ENCODE measurements at places on chromosomes 11 and 22. TPM values are rescaled to one million over a fixed set of nuclear protein-coding genes. Genes with fewer than 3 reads are reported as not detected.

GRCh38 chr11:10328314-10329098, 23.6 kb downstream of the ADM start:
- H3K36me3 ChIP-seq: no peaks in the 10 kb centered on the region
- H3K27me3 ChIP-seq: no peaks in the 10 kb centered on the region
- no peaks in the 10 kb centered on the region for H3K4me1 ChIP-seq
- no peak overlapping the region for H3K27ac ChIP-seq
- DNase-seq: no peak

DNA sequence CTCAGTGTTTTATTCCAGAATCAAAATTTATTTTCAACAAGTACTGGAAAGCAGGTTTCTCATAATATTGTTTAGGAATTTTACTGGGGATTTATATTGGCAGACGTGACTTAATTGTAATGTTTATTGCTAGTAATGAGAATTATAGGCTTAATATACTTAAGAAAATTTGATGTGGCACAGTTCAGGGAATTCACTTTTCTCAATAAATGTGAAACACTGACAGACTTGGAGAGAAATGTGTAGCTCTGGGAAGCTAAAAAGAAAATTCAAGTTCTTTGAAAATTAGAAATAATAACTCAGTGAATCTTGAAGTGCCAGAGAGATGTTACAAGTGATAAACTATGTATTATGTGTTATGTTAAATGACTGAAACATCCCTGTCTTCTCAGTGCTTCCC, at the start of gene OR51F2:
Gene OR51F2, plus strand, starts transcription at position 301 of the 400 bp plus-strand sequence. CDS start 101 bp downstream, outside the sequence.
- H3K4me3 ChIP-seq: no peak within 1 kb of the TSS
- no peak for DNase-seq
- H3K27me3 ChIP-seq: no peaks in the 10 kb centered on the region
- H3K36me3 ChIP-seq: no peaks in the 10 kb centered on the region

The MMP1 gene
- total RNA-seq: not detected

GRCh38 chr11:130405428-130405827, 23.0 kb downstream of the ADAMTS8 start:
- H3K4me1 ChIP-seq: peaks cover 6% of the 10 kb centered on the region
- no peak overlapping the region for H3K4me3 ChIP-seq
- DNase-seq: no peak
- H3K27me3 ChIP-seq: no peaks in the 10 kb centered on the region

DNA sequence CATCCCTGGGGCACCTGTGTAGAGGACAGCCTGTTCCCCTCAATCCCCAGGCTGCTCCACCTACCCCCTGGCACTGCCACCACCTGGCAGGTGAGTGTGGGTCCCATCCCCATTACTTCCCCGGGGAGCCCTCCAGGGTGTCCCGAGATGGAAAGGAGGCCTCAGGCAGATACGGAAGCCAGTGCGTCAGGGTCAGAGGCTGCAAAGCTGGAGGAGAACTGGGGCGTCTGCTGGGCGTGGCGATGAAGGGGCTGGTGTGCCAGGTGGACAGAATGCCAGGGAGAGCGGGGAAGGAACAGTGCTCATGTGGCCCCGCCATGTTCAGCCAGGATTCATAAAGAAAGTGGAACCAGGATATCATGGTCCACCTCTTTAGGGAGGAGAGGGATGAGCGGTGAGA, 7.8 kb downstream of the YPEL1 start:
- no peak overlapping the region for H3K4me3 ChIP-seq
- H3K27me3 ChIP-seq: no peaks in the 10 kb centered on the region
- H3K36me3 ChIP-seq: no peaks in the 10 kb centered on the region
- DNase-seq: no peak
- H3K27ac ChIP-seq: no peak overlapping the region
- H3K4me1 ChIP-seq: no peaks in the 10 kb centered on the region

The MRPL23 gene
- total RNA-seq: 171 TPM

DNA sequence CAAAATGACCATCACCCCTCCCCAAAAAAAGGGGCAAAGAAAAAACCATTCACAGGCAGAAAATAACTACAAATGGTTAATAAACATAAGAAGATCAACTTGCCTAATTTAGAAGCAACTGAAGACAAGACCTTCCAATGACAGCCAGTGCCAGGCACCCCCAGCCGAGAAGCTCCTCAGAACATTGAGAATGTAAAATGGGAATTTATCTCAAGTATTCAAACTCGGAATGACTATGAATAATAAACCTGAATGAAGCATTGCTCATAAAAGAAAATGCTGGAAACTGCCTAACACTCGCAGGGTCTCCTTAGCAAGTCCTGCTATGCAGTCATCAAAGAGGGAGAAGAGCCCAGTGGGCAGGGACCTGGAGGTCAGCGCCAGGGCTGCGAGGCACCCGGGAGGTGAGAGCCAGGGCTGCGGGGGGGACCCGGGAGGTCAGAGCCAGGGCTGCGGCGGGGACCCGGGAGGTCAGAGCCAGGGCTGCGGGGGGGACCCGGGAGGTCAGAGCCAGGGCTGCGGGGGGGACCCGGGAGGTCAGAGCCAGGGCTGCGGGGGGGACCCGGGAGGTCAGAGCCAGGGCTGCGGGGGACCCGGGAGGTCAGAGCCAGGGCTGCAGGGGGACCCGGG, 23.2 kb upstream of the MOB2 start:
- no peak overlapping the region for H3K27ac ChIP-seq
- H3K4me1 ChIP-seq: peaks cover 2% of the 10 kb centered on the region
- no peak overlapping the region for H3K4me3 ChIP-seq
- no peaks in the 10 kb centered on the region for H3K27me3 ChIP-seq

The MS4A7 gene
- total RNA-seq: 39.0 TPM

The GNG3 gene
- total RNA-seq: not detected

GRCh38 chr11:2194877-2195755, 23.5 kb upstream of the TH start:
- no peaks in the 10 kb centered on the region for H3K4me1 ChIP-seq
- no peak overlapping the region for H3K4me3 ChIP-seq
- H3K36me3 ChIP-seq: no peaks in the 10 kb centered on the region
- H3K27ac ChIP-seq: no peak overlapping the region
- H3K27me3 ChIP-seq: peaks cover 5% of the 10 kb centered on the region
- DNase-seq: no peak

- no peak overlapping the region for H3K27ac ChIP-seq
- H3K4me1 ChIP-seq: no peaks in the 10 kb centered on the region
- H3K36me3 ChIP-seq: no peaks in the 10 kb centered on the region
- H3K27me3 ChIP-seq: no peaks in the 10 kb centered on the region
- no peak for DNase-seq
- H3K4me3 ChIP-seq: no peak overlapping the region
Observed at GRCh38 chr11:133821776-133822175, 23.5 kb downstream of the SPATA19 start.

The TYR gene
- not detected for total RNA-seq
